Activated T-cell treated with anti-CD3 and anti-CD28 coated beads for 1 hour (primary cell): ENCODE measurements at places on chromosomes 6 and 20.

GRCh38 chr20:54606380-54606779 lies 131.0 kb downstream of the DOK5 start:
- DNase-seq = no peak

GRCh38 chr6:148142821-148143220 lies 199.8 kb upstream of the SASH1 start:
- DNase-seq = no peak

DNA sequence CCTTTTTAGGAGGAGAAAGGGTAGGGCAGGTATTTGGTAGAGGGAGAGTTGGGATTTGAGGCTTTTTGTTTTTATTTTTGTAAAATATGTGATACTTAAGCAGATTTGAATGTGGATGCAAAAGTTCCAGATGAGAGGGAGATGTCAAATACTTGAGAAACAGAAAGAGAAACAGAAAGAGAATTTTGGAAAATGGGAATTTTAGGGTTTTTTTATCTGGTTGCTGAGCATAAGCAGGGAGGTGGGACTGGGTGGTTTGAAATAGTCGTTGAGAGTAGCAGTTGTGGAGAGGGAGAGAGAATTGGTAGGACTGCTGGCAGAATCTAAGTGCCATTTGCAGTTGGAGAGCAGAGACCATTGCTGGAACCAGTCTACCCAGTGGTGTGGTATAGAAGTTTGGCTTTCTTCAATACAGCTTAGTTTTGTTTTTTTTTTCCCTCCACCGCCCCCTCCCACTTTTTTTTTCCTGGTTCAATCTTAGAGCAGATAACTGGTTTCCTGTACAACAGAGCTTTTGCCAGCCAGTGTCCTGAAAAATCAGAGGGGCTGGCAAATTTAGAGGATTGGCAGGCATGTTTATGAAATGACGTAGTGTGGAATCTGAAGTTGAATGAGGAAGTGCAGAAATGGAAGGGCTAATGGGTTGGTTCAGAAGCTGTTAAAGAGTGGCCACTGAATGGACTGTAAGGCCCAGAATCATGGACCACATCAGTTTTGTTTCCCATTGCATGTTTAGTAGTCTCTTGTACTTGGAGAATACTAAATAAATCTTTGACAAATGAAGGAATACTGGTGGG lies 68.7 kb downstream of the ATRN start:
- DNase-seq = no peak

- DNase-seq = no peak
Observed at GRCh38 chr20:1652960-1653359, 4.6 kb downstream of the SIRPG start.

GRCh38 chr6:101422811-101423210 lies 29.3 kb downstream of the GRIK2 start:
- no peak for DNase-seq

- DNase-seq = no peak
Observed at GRCh38 chr6:24436979-24437378, 34.2 kb downstream of the MRS2 start.

DNA sequence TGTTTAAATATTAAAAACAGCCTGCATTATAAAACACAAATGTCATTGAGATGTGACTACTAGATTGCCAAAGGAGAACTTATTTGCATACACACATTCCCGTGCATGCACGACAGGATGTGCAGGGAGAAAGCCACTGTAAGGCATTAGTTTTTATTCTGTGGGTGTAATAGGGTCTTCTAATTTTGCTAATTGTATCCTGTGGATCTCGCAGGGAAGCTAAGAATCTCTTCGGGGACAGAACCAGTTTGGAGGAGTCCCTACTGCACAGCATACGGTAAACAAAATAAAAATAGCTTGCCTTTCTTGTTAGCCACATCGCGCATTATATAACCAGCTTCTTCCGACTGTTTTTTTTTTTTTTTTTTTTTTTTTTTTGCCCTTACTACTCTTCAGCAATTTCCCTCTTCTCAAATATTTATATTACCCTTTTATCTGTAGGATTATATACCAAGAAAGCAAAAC lies 2.0 kb downstream of the ATXN1 start:
- no peak for DNase-seq

GRCh38 chr20:19765913-19766312 lies 7.9 kb downstream of the RIN2 start:
- no peak for DNase-seq

GRCh38 chr6:55003719-55004430 lies 157.3 kb downstream of the FAM83B start:
- DNase-seq = no peak

- DNase-seq = no peak
Observed at GRCh38 chr6:159376516-159377158, 207.4 kb downstream of the FNDC1 start.

DNA sequence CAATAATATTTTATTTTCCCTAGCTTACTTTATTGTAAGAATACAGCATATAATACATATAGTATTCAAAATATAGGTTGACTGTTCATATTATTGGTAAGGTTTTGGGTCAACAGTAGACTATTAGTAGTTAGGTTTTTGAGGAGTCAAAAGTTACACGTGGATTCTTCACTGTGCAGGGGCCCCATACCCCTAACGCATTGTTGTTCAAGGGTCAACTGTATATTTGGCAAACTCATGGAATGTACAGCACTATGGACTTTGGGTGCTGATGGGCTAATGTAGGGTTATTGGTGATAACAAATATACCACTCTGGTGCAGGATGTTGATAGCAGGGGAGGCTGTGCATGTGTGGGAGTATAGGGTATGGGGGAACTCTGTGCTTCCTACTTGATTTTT lies 397.2 kb downstream of the BCKDHB start:
- no peak for DNase-seq

DNA sequence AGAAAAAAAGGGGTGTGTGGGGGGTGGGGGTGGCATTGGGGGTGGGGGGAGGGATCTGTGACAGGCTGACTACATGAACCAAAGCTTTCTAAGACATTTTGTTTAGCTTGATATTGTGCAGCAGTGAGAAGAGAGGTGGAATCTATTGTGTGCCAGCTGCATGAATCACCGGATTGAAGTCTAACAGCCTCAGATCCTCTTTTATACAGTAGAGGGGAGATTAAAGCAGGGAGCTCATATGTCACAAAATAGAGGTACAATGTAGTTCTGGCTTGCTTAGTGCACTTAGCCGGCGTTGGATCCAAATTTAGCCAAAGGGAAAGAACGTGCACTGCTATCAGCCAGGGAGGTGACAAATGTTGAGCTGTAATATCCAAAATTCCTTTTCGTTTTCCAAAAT lies 404.2 kb upstream of the CITED2 start:
- no peak for DNase-seq

DNA sequence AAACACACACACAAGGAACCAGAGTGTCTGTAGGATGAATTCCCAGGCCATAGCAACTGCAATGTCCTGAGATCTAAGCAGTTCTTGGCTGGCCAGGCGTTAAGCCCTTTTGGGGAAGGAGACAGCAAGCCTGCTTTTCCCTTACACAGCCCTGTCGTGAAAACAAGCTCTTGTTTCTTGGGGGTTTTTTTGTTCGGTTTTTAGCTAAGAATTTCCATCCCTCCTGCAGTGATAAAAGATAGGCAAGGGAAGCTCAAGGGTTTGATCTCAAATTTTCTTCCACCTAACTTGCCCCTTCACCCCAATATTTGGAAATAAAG lies 1.5 kb downstream of the TNFRSF21 start:
- no peak for DNase-seq

- DNase-seq = no peak
Observed at GRCh38 chr20:62482146-62482809, 6.5 kb upstream of the GATA5 start.
